ENCODE measurements at places on chromosomes 6 and 20.

DNA sequence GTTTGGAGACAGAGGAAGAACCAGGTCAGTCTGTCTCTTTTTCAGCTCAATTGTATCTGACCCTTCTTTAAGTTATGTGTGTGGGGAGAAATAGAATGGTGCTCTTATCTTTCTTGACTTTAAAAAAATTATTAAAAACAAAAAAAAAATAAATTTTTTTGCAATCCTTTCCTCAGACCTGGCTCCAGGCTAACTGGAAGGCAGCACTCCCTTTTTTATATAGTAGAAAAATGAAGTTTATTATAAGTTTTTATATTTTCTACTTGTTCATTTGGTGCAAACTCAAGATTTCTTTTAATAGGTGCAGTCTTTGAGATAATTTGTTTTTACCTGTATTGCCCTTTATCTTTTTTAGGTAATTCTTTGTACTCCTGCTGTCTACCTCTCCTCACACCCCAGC is 129.6 kb downstream of the SULF2 start:
- no peak for DNase-seq

- DNase-seq = no peak
Measured at GRCh38 chr6:4778086-4778485, 1.9 kb downstream of the CDYL start.

DNA sequence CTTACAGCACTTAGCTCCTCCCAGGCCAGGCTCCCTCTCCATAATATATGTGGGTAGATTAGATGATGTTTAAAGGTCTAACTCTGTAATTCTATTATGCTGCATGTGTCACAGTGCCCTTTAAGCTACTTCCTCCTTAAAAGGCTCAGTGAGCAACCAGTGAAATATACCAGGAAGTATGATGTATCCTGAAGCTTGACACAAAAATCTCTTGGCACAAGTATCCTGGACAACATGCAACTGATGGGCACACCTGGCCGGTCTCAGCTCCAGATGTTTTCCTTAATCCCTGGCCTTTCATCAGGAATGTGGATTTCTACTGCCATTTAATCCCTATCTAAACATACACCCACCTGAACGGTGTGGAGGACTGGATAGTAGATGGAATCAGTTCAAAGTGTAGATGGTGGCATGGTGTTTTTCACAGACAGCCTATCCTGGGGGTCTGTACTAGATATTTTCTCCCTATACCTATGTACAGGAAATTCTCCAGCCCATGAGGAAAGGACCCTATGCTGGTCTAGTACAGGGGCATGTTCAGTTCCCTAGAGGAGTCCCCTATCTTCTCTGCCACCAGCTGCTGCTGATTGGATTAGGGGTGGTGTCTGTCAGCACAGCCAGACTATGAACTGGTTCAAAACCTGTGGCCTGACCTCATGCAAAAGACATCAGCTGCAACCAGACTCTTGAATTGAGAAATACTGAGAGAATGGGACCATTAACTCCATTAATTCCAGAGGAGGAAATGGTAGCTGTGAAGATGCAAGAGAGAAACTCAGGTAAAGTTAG is 59.4 kb upstream of the CITED2 start:
- DNase-seq = no peak

GRCh38 chr6:28384143-28384533 is 15.4 kb downstream of the ZSCAN12 start:
- DNase-seq = no peak

GRCh38 chr6:165573671-165574070 is 89.4 kb downstream of the PDE10A start:
- DNase-seq = no peak
